Astrocyte (in vitro differentiated cells and primary cell): ENCODE measurements at places on chromosomes 16 and 17. TPM values are rescaled to one million over a fixed set of nuclear protein-coding genes. Genes with fewer than 3 reads are reported as not detected.
A peak's percentile ranks its signal among the peaks of the same experiment; 100 is the strongest.

DNA sequence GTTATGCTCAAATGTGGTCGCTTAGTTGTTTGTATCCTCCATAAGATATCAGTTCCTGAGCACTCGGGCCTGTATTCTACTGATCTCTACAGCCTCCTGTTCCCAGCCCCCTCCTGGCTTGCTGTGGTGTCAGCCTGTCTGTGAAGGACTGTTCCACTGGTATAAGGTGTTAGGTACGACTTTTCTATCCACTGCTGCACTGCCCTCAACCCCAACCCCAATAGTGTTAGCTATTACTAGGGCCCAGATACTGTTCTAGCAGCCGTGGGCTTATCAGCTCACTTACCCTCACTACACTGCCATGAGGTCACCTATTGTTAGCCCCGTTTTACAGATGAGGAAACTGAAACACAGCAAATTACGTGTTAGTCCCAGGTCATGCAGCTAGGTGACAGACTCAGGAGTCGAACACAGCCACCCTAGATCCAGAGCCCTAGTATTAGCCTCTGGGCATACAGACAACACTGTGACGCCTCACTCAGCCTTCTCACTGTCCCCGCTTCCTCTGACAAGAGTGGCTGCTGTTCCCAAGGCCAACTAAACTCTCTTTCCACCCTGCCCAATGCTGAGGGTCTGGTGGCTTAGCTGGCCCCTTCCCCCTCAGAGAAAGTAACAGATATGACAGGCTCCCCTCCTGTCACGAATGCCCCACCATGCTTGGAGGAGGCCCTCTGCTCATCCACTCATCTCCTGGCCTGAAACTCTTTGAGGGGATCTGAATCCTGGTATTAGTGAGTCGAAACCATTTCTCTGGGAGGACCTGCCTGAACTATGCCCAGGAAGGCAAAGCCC, 25.6 kb upstream of the ZNF652 start:
- no peak overlapping the region for H3K27ac ChIP-seq
- H3K4me3 ChIP-seq, result no peak overlapping the region
- peaks cover 6% of the 10 kb centered on the region for H3K4me1 ChIP-seq
- peaks cover 2% of the 10 kb centered on the region for H3K27me3 ChIP-seq
- no peak for DNase-seq
- H3K36me3 ChIP-seq, result no peaks in the 10 kb centered on the region

GRCh38 chr17:50074227-50074626, 18.3 kb downstream of the ITGA3 start:
- H3K27ac ChIP-seq, result no peak overlapping the region
- H3K27me3 ChIP-seq, result no peaks in the 10 kb centered on the region
- no peaks in the 10 kb centered on the region for H3K4me1 ChIP-seq
- DNase-seq, result no peak
- no peak overlapping the region for H3K4me3 ChIP-seq
- H3K36me3 ChIP-seq, result peaks cover 70% of the 10 kb centered on the region

DNA sequence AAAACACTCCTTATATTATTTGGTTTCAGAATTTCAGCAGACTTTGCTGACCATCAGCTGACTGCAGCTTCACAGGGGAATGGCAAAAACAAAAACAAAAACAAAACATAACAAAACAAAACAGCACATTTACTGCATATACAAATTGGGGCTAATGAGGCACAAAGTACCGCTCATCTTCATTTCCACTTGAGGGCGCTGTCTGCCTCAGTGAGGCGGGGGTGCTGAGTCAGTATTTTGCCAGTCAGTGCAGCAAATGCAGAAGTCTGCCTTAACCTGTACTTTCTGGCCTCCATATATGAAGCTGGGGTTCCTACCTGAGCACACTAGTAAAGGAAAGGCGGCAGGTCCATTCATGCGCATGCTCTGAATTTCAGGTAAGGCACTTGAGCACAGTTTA, 13.5 kb upstream of the DYNLRB2 start:
- no peak overlapping the region for H3K27ac ChIP-seq
- no peaks in the 10 kb centered on the region for H3K4me1 ChIP-seq
- H3K27me3 ChIP-seq, result no peaks in the 10 kb centered on the region
- H3K4me3 ChIP-seq, result no peak overlapping the region

DNA sequence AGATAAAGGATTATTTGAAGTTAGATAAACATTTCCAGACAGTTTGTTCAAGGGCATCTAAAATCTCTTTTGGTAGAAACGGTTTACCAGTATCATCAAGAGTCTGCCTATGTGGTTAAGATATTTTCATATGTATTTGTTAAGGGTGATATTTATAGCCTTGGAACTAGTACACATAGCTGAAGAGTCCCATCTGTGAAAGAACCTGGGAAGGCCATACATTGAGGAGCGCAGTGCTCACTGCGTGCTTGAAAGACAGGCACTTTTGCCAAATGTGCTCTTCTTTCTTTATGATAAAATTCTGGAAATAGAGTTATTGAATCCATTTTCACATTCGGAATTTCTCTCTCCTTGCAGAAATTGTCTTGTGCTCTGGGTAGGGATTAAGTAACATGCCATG, 7.7 kb downstream of the IGSF6 start:
- no peaks in the 10 kb centered on the region for H3K4me1 ChIP-seq
- H3K27ac ChIP-seq, result no peak overlapping the region
- peaks cover 4% of the 10 kb centered on the region for H3K36me3 ChIP-seq

DNA sequence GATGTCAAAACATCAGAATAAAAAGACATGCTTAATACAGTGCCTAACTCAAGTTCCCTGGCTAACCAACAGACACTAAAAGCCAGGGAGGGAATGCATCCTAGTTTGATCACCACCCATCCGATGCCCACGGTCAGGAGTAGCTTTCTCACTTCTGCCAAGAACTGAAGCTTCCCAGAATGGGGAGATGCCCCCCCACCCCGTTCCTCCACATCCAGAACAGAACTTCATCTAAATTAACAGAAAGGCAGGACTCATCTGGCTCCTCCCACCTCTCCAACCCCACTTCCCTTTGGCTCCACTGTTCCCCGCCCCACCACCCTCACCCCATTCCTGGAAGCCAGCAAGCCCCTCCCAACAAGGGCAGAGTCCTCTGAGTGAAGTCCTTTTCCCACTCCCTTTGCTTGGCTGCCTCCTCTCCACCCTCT, 33.7 kb downstream of the GDE1 start:
- no peaks in the 10 kb centered on the region for H3K27me3 ChIP-seq
- no peaks in the 10 kb centered on the region for H3K4me1 ChIP-seq

DNA sequence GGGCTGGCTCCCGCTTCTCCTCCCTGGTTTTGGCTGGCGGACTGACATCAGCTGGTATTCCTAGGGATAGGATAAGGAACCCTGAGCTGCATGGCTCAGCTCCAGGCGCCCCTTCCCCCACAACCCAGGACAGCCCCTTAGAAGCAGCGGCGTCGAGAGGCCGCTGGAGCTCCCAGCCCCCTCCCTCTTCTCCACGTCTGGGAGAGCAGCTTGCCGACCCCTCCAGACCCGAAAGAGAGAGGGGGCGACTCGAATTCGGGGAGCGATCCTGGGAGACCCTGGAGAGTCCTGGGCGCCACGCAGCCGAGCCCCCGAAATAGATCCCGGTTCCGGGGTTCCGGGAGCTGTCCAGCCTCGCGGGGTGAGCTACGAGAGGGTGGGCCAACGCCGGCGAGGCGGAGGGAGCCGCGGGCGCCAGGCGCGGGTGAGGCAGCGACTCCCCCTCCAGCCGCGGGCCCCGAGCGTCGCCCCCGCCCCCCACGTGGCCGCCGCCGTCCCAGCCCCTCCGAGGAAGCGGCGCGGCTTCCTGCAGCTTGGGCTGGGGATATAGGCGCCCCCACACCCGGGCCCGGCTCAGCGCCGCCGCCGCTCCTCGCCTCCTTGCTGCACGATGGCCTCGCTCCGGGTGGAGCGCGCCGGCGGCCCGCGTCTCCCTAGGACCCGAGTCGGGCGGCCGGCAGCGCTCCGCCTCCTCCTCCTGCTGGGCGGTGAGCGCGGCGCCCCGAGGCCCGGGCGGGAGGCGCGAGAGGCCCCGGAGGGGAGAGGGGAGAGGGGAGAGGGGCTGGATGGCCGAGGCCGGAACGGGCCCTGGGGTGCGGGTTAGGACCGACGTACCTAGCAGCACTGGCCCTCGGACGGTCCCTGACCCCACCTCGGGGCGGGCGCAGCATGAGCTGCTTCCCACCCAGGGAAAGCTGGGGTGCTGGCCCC, at the start of gene RAMP2:
Gene RAMP2 (plus strand): TSS at position 576 of the 930 bp plus-strand sequence. CDS start 35 bp downstream, at position 611.
- H3K27ac ChIP-seq, result no peak within 1 kb of the TSS
- peaks cover 19% of the 10 kb centered on the region for H3K27me3 ChIP-seq
- H3K4me1 ChIP-seq, result peaks cover 2% of the 10 kb centered on the region
- peak within 1 kb of the TSS; percentile 39 for H3K4me3 ChIP-seq

DNA sequence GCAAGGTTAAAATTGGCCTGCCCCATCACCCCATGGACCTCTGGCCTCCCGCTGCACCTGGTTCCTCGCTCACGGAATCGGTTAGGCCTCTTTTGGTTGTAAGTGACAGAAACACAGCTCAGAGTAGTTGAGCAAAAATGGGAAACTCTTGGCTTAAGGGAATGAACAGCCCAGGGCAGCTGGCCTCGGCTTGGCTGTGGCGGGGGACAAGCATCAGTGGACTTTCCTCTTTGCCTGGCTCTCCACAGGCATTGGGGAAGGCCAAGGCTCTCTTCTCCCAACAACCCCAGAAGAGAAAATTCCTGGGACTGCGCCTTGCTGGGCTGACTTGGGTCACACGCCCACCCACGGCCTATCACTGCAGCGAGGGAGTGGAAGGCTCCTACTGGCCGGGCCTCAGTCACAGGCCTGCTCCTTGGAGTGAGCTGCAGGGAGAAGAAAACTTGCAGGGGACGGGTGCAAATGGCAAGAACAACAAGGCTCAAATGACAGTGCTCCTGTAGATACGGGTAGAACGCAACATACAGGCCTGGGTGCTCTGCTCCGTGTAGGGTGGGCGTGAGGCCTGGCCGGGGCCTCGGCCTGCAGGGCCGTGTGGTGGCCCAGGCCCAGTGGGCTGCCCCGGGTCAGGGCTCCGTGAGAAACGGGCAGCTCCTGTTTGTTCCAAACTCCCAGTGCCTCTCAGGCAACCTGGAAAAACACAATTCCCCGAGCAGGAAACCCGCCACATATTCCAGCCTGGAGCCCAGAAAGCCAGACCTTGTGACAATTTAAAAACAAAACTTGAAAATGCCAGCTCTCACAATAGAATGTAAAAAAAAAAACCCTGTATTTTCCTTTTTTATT, 25.0 kb upstream of the ATP2A3 start:
- no peak for DNase-seq
- H3K4me3 ChIP-seq, result no peak overlapping the region
- no peak overlapping the region for H3K27ac ChIP-seq
- H3K27me3 ChIP-seq, result peaks cover 4% of the 10 kb centered on the region

- no peak for DNase-seq
- no peak overlapping the region for H3K4me3 ChIP-seq
- no peaks in the 10 kb centered on the region for H3K36me3 ChIP-seq
- H3K27me3 ChIP-seq, result no peaks in the 10 kb centered on the region
- no peak overlapping the region for H3K27ac ChIP-seq
Observed at GRCh38 chr17:32323046-32323445, 18.9 kb downstream of the C17orf75 start.

DNA sequence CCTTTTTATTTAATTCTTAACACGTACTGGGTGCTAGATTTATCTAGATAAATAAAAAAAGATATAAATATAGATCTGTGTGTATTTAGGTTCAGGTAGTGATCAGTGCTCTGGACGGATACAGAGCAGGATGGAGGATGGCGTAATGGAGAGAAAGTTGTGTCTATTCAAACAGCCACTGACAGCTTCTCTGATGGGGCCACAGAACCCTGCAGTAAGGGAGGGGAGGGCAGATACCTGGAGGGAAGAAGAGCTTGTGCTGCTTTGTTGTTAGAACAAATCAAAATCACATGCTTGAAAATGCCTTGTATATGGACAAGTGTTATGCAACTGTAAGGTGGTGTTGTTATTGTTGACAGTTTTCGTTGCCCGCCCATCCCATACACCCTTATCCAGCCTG, 170.2 kb downstream of the UTP18 start:
- no peak overlapping the region for H3K4me3 ChIP-seq
- DNase-seq, result no peak
- no peaks in the 10 kb centered on the region for H3K36me3 ChIP-seq
- H3K27me3 ChIP-seq, result no peaks in the 10 kb centered on the region
- H3K4me1 ChIP-seq, result no peaks in the 10 kb centered on the region

GRCh38 chr17:79183293-79184158, 108.9 kb downstream of the ENGASE start:
- H3K27ac ChIP-seq, result no peak overlapping the region
- H3K27me3 ChIP-seq, result peaks cover 21% of the 10 kb centered on the region
- no peak overlapping the region for H3K4me3 ChIP-seq
- DNase-seq, result no peak

- DNase-seq, result no peak
- H3K36me3 ChIP-seq, result peaks cover 3% of the 10 kb centered on the region
- no peaks in the 10 kb centered on the region for H3K27me3 ChIP-seq
- H3K4me1 ChIP-seq, result peaks cover 11% of the 10 kb centered on the region
Observed at GRCh38 chr16:27701381-27701780, 151.4 kb downstream of the KATNIP start.

DNA sequence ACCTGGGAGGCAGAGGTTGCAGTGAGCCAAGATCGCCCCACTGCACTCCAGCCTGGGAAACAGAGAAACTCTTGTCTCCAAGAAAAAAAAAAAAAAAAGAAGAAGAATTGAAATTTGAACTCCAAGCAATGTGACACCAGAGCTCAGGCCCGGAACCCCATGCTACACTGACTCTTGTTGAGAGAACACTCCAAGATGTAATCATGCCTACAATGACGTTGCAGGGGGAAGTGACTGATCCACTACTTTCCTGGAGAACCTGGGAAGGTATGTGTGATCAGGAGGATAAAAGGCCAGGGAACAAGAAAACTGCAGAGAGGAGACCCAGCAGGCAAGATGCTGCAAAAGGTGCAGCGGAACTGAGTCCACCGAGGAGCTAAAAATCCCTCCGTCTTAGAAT, 57.9 kb downstream of the ADCY9 start:
- no peaks in the 10 kb centered on the region for H3K27me3 ChIP-seq
- peaks cover 8% of the 10 kb centered on the region for H3K4me1 ChIP-seq
- no peak overlapping the region for H3K4me3 ChIP-seq
- DNase-seq, result no peak
- no peaks in the 10 kb centered on the region for H3K36me3 ChIP-seq
- no peak overlapping the region for H3K27ac ChIP-seq

CD19 gene
- total RNA-seq, result not detected in 2 replicates

CTRL gene
- total RNA-seq, result 1.1 and 1.2 TPM in 2 replicates

TP53TG3 gene
- not detected in 2 replicates for total RNA-seq

GP1BA gene
- 0.09 TPM in 1 of 2 replicates, not detected in the other for total RNA-seq

RIPOR1 gene
- 94.5 and 116 TPM in 2 replicates for total RNA-seq

USP31 gene
- total RNA-seq, result 7.5 and 9.4 TPM in 2 replicates

CWC25 gene
- total RNA-seq, result 12.4 and 13.7 TPM in 2 replicates
